ENCODE measurements at places on chromosomes 16 and 17.

- DNase-seq, result peak; percentile 62
Observed at GRCh38 chr17:40314584-40314956, 5.6 kb downstream of the RARA start.

DNA sequence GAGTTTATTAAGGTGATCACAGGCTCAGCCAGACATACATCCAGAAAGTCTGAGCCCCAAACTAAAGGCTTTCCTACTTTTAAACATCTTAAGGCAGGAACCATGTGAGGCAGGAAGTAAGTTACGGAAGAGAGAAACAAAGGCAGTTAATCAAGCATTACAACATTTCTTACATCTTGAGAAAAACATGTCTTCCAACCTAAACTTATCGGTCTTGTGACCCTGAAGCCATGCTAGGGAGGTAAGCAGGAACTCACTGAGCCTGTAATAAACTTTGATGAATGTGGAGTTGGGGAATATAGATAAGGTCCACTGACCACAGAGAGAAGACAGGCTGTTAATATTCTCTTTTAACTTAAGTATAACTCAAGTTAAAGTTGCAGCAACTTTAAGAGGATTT is 3.5 kb upstream of the ACSM3 start:
- DNase-seq, result no peak

DNA sequence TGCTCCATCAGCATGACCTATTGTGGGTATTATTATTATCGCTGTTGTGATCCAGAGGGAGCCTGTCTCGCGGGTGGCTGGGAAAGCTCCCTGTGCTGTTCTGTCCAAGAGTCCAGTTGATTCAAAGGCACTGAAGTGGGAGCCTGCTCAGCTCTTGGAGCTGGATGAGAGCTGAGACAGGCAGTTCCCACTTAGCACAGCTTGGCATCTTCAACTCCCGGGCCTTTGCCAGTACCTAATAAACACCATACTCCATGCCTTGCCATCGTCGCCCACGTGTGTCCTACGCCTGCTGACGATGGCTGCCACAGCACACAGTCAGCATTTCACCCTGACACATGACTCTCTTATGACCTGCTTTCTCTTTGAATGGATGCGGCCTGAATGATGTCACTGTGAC is 32.6 kb downstream of the RTN4RL1 start:
- DNase-seq, result no peak

GRCh38 chr16:53537626-53538025 is 34.6 kb upstream of the AKTIP start:
- DNase-seq, result no peak

GRCh38 chr17:31680126-31680525 is 178.9 kb downstream of the COPRS start:
- DNase-seq, result no peak
